GM23338 (cell line): ENCODE measurements at places on chromosomes 1 and 21.

- H3K36me3 ChIP-seq: no peaks in the 10 kb centered on the region
- no peaks in the 10 kb centered on the region for H3K27me3 ChIP-seq
- no peaks in the 10 kb centered on the region for H3K4me1 ChIP-seq
These were observed 56.7 kb downstream of the HSF2BP start for GRCh38 chr21:43602266-43603232.

DNA sequence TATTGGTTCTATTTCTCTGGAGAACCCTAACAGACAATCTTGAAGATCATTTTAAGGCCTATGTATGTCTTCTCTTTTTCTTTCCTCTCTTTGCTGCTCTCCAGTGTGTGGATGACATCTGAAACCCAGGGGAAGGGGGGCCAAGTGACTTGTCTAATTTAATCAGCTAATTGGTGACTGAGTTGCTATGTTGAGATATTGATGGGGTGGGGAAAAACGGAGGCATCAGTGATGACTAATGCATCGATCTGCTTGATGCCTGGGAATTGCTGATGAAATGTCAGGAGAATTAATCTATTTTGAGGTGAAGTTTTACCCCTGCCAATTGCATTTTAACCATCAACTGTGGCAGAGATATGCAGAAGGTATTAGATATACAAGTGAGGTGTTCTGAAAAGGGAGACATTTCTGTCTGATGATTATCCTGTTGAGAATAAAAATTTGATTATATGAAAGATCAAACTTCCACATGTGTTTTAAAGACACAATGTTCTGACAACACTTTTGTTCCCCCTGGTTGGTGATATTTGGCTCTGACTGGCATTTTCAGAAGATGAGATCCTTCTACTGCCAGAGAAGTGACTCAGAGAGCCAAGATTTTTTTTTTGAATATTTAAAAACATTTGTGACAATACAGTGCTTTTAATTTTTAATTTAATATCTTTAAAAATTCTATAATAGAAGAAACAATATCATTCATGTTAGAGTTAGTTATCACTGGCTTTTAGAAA is 18.7 kb upstream of the PTGFR start:
- no peaks in the 10 kb centered on the region for H3K4me1 ChIP-seq
- DNase-seq: no peak
- no peaks in the 10 kb centered on the region for H3K27me3 ChIP-seq
- no peaks in the 10 kb centered on the region for H3K36me3 ChIP-seq
- no peak overlapping the region for H3K27ac ChIP-seq

DNA sequence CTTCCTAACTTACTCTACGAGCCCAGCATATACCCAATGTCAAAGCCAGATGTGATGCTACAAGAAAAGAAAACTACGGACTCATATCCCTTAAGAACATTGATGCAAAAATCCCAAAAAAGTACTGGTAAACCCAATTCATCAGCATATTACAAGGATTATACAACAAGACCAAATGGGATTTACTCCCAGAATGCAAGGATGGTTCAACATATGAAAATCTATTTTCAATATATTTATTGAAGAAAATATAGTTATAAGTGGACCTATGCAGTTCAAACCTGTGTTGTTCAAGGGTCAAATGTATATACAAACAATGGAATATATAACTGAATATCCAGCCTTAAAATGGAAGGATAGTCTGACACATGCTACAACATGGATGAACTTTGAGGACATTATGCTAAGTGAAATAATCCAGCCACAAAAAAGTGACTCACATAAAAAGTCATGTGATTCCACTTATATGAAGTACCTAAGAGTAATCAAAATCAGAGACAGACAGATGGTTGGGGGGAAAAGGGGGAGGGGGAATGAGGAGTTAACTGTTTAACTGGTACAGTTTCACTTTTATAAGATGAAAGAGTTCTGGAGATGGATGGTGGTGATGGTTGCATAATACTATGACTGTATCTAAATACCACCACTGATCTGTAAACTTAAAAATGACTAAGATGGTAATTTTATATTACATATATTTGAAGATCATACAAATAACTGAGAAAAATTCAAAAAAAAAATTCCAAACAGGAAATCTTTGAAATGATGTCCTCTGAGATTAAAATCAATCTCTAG is 3.7 kb upstream of the KLF18 start:
- no peaks in the 10 kb centered on the region for H3K36me3 ChIP-seq
- no peak overlapping the region for H3K27ac ChIP-seq
- H3K4me1 ChIP-seq: no peaks in the 10 kb centered on the region; the same call in 1 of the 2 replicates
- no peak overlapping the region for H3K4me3 ChIP-seq

- H3K4me3 ChIP-seq: peak overlapping the region; percentile 64
- no peak overlapping the region for H3K27ac ChIP-seq
- peak; percentile 75 for DNase-seq
- H3K36me3 ChIP-seq: no peaks in the 10 kb centered on the region
- H3K4me1 ChIP-seq: peaks cover 33% of the 10 kb centered on the region
These were observed 2.2 kb downstream of the PAQR6 start for GRCh38 chr1:156245451-156246232.

GRCh38 chr1:232477728-232478127 is 152.2 kb downstream of the SIPA1L2 start:
- peaks cover 13% of the 10 kb centered on the region for H3K4me1 ChIP-seq
- no peak for DNase-seq
- no peak overlapping the region for H3K27ac ChIP-seq
- no peaks in the 10 kb centered on the region for H3K27me3 ChIP-seq

GRCh38 chr1:242523719-242524570 is 552 bp downstream of the PLD5 start:
- peaks cover 40% of the 10 kb centered on the region for H3K27me3 ChIP-seq
- H3K36me3 ChIP-seq: no peaks in the 10 kb centered on the region
- H3K4me3 ChIP-seq: peak overlapping the region; percentile 96

- peaks cover 12% of the 10 kb centered on the region for H3K4me1 ChIP-seq
- H3K36me3 ChIP-seq: no peaks in the 10 kb centered on the region
- no peak overlapping the region for H3K4me3 ChIP-seq
- H3K27ac ChIP-seq: no peak overlapping the region
- no peak for DNase-seq
These were observed 48.5 kb downstream of the RGS7 start for GRCh38 chr1:241308471-241308870.

- peak overlapping the region; percentile 33 for H3K4me3 ChIP-seq
- no peaks in the 10 kb centered on the region for H3K27me3 ChIP-seq
- peaks cover 50% of the 10 kb centered on the region for H3K4me1 ChIP-seq
- peak; percentile 49 for DNase-seq
- H3K27ac ChIP-seq: peak overlapping the region; percentile 100
These were observed 6.3 kb downstream of the MCL1 start for GRCh38 chr1:150572918-150573647.

GRCh38 chr1:110976089-110976488 is 12.4 kb upstream of the LRIF1 start:
- no peak overlapping the region for H3K4me3 ChIP-seq
- no peak overlapping the region for H3K27ac ChIP-seq

- DNase-seq: no peak
- H3K4me3 ChIP-seq: no peak overlapping the region
- H3K4me1 ChIP-seq: 0 out of 2 replicates have a peak, but pooled peaks cover 5% of the 10 kb centered on the region
- H3K27ac ChIP-seq: no peak overlapping the region
- H3K27me3 ChIP-seq: no peaks in the 10 kb centered on the region
- no peaks in the 10 kb centered on the region for H3K36me3 ChIP-seq
These were observed 122.3 kb downstream of the PLXNA2 start for GRCh38 chr1:208121813-208122364.

DNA sequence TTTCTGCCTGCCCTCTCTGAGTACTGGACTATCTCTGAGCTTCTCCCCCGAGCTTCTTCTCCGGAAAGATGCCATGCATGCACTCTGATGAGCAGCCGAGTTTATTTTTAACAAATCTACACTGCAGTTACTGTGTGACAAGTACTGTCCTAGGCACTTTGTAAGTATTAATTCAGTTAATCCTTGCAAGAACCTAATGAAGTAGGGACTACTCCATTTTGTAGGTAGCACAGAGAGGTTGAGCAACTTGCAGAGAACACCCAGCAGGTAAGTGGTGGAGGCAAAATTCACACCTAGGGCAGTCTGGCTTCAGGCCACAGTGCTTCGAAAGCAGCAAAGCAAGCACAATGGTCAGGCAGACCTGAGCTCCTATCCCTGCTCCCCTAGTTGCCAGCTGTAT is 3.8 kb upstream of the TAL1 start:
- H3K4me1 ChIP-seq: peaks cover 29% of the 10 kb centered on the region
- DNase-seq: no peak
- peak overlapping the region; percentile 40; the same call in 1 of the 2 replicates for H3K4me3 ChIP-seq
- no peaks in the 10 kb centered on the region for H3K36me3 ChIP-seq

- no peak overlapping the region for H3K4me3 ChIP-seq
- H3K27me3 ChIP-seq: no peaks in the 10 kb centered on the region
- H3K27ac ChIP-seq: no peak overlapping the region
- no peak for DNase-seq
- H3K4me1 ChIP-seq: peaks cover 17% of the 10 kb centered on the region
These were observed 22.7 kb upstream of the ACBD6 start for GRCh38 chr1:180524915-180525714.

DNA sequence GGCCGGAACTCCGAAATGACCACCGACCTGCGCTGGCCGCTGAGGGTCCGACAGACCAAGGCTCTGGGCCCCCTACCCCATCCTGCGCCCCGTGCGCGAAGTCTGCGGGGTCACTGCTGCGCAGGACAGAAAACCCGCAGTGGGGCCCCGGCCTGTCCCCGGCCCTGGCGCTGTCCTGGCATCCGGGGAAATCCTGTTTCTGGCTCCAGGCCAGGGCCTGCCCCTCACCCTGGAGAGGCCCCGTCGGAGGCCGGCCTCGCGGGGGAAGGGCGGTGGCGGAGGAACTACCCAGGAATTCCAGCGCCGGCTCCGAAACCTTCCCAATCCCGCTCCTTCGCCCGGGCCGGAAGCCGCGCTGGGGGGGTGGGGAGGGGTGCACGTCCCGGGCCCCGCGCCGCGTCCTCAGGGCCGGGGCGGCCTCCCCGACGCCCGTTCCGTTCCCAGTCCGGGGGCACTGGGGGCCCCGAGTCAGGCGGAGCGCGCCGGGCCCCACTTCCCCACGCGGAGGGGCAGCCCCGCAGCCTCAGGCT is 77.0 kb downstream of the MORN1 start:
- H3K36me3 ChIP-seq: no peaks in the 10 kb centered on the region
- peak; percentile 94 for DNase-seq
- no peaks in the 10 kb centered on the region for H3K27me3 ChIP-seq
- peaks cover 9% of the 10 kb centered on the region for H3K4me1 ChIP-seq
- peak overlapping the region; percentile 83; the same call in 1 of the 2 replicates for H3K27ac ChIP-seq

DNA sequence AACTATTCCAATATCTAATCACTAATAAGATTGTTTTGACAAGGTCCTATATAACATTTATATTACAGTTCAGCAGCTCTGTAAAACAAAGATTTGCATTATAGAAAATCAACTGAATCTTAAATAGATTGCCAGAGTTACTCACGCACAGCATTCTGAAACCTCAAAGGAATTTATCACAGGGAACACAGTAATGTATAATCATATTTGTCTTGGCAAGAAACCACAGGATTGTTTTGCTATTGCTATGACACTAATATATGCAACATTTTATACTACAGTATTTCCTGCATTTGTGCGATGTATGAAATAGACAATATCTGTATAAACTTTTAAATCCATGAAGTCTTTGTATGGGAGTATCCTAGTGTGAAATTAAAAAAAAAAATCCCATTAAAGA is 101.4 kb downstream of the PLPPR5 start:
- no peaks in the 10 kb centered on the region for H3K27me3 ChIP-seq
- no peak overlapping the region for H3K27ac ChIP-seq
- no peaks in the 10 kb centered on the region for H3K36me3 ChIP-seq
- H3K4me3 ChIP-seq: no peak overlapping the region
- H3K4me1 ChIP-seq: no peaks in the 10 kb centered on the region

GRCh38 chr1:205451202-205451601 is 4.6 kb downstream of the BLACAT1 start:
- H3K4me3 ChIP-seq: peak overlapping the region; percentile 52
- H3K27me3 ChIP-seq: peaks cover 50% of the 10 kb centered on the region
- H3K4me1 ChIP-seq: peaks cover 79% of the 10 kb centered on the region
- peak overlapping the region; percentile 87; the same call in 1 of the 2 replicates for H3K27ac ChIP-seq
- DNase-seq: peak; percentile 75

- H3K4me1 ChIP-seq: peaks cover 24% of the 10 kb centered on the region
- H3K27ac ChIP-seq: peak overlapping the region; percentile 100
- peak; percentile 83 for DNase-seq
- no peaks in the 10 kb centered on the region; the same call in 1 of the 2 replicates for H3K36me3 ChIP-seq
These were observed 749 bp upstream of the COX20 start for GRCh38 chr1:244834543-244835275.

DNA sequence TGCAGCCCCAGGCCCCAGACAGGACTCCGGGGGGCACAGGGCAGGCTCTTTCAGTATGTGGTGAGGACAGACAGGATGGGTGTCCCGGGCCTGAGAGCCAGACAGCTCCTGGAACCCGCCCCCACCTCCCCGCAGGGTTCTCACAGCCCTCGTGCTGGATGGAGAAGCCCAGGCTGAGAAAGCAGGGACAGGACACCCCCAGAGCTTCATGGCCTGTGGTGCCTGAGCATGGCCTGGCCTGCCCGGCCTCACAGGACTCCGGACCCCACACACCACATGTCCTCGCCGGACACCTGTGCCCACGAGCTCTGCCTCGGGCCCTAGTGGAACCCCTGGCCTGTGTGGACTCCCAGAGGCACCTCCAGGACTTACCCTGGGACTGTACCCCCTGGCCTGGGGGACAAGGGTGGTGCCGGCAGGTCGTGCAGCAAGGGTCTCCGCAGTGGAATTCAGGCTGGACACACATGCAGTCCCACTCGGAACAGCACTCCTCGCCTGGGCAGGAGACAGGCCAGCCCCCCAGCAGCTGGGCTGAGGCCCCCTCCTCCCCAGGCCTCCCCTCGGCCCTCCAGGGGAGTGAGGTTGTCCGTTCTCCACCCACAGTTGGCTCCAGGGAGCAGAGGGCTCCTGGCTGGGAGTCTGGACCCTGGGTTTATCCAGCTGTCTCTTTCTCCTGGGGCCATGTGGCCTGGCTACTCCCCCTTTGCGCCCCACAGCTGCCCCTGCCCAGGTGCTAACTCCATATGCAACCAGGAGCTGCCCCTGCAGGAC is 1.2 kb downstream of the TNFRSF18 start:
- no peaks in the 10 kb centered on the region for H3K4me1 ChIP-seq
- H3K4me3 ChIP-seq: no peak overlapping the region
- no peak overlapping the region for H3K27ac ChIP-seq

- no peak overlapping the region for H3K4me3 ChIP-seq
- H3K27me3 ChIP-seq: no peaks in the 10 kb centered on the region
- no peaks in the 10 kb centered on the region for H3K36me3 ChIP-seq
- H3K27ac ChIP-seq: no peak overlapping the region
These were observed 33.4 kb upstream of the USH2A start for GRCh38 chr1:216456682-216457081.

DNA sequence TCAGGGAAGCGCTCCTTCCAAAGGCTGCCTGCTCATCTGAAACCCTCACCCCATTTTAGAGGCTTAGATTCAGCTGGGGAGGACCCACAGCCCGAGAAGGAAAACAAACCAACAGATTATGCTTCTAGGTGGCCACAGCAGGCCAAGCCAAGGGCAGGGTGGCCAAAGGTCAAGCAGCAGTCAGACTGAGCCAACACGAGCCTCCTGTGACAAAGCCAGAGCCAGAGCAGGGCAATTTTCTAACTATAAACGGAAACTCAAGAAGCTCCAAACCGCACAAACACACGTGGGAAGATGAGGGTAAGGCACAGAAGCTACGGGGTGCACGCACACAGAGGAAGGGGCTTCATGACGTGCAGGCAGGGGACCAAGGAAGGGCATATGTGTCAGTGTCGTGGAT is 64.1 kb downstream of the PLEKHA6 start:
- H3K4me3 ChIP-seq: no peak overlapping the region
- no peaks in the 10 kb centered on the region for H3K36me3 ChIP-seq
- H3K27me3 ChIP-seq: no peaks in the 10 kb centered on the region
- no peak overlapping the region for H3K27ac ChIP-seq
- H3K4me1 ChIP-seq: peaks cover 12% of the 10 kb centered on the region; the same call in 1 of the 2 replicates
- no peak for DNase-seq
